ENCODE measurements at places on chromosomes 1 and 21.

- no peak for DNase-seq
These were observed 36.6 kb downstream of the NRIP1 start for GRCh38 chr21:15028186-15028585.

GRCh38 chr1:93614986-93615581 is 66.6 kb downstream of the BCAR3 start:
- DNase-seq = peak; percentile 38

DNA sequence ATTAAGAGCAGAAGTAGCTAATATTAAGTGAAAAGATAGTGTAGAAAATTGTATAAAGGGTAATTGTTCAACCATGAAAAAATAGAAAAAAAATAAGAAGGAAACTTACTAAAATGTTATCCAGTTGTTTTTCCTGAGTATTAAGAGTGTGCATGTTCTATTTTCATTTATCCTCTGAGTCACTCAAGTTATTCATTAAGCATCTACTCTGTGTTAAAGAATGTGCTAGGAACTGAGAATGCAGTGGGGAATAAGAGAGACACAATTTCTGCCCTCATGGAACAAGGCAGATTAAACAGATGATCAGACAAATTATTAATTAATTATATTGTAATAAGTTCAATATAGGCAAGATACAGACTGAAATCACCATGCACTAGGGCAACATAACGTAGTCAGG is 10.8 kb upstream of the PIGK start:
- no peak for DNase-seq

DNA sequence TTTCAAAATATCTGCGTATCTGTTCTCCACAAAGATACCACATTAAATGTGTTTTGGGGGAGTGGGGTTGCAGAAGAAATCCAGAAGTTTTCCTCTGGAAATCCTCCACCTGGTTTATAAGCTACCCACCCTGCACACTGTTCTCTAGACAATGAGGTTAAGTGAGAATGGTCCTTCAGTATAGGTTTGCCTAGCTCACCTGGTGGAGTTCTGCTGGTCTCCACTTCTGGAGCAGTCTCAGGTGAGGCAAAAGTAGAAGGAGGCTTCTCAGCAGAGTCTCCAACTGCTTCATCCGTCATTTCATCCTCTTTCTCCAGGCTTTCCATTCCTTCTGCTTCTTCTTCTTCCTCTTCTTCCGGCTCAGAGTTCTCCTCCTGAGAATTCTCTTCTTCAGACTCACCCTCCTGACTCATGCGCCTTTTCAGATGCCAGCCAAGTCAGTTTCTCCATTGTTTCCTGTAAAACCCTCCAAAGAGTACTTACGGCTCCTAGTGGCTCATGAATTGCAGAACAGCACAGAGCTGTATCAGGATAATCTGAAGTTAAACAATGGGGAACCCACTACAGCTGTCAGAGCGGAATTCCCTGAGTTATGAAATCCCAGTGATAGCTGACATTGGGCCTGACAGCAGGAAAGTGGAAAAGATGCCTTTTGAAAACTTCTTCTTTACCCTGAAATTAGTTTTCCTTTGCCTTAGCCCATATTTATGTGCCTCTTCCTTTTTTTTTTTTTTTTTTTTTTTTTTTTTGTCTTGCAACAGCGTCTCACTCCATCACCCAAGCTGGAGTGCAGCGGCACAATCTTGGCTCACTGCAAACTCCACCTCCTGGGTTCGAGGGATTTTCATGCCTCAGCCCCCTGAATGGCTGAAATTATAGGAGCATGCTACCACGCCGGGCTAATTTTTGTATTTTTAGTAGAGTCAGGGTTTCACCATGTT is 38.5 kb downstream of the MSTO1 start:
- no peak for DNase-seq

GRCh38 chr1:56646611-56647010 is 1.5 kb downstream of the PRKAA2 start:
- DNase-seq = no peak

DNA sequence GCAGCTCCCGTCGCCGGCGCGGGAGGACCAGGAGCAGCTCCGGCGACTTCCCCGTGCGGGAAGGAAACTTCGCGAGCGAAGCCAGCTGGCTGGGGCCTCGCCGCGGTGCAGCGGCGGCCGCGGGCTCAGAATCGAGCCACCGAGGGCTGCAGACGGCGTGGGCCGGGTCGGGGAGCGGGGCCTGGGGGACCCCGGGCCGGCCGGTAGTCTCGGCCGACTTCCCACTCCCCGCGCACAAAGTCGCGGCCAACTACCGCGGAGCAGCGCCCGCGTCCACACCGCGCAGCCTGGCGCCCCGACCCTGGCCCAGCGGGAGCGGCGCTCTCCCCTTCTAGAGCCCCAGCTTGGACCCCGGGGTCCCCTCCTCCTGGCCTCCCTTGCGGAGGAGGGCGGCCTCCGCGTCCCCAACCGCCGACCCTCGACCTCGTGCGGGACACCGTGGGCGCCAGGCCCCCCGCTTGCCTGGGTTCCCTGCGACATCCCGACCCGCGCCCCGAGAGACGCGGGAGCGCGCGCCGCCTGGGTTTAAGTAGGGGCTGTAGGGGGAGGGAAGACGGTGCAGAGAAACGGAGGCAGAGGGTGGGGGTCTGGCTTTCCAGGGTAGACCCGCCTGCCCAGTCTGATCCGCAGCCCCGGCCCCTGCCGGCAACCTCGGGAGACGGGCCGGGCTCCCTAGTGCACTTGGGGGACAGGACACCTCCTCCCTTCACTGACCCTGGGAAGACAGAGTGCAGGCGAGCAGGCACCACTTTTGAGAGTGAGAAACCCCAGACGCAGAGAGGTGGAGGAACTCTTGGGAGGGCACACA is 4.7 kb downstream of the PRDM16 start:
- no peak for DNase-seq

DNA sequence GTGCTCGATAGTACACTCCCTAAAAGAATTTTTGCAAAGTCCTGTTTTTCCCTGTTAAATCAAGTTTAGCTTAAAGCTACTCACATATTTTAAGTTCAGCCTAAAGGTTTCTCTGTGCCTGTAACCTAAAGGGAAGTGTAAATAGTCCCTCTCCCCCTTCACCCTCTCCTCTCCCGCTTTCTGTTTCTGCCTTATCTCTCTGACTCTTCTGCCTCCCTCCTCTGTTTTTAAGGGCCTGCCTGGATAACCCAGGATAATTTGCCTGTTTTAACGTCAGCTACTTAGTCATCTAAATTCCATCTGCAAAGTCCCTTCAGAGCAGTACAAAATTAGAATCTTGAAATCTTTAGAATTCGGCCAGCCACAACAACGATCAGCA is 92.6 kb downstream of the NID1 start:
- no peak for DNase-seq

- DNase-seq = no peak
These were observed 19.4 kb upstream of the RNF11 start for GRCh38 chr1:51216631-51217030.

GRCh38 chr1:98304888-98305287 is 356.6 kb upstream of the SNX7 start:
- no peak for DNase-seq

- DNase-seq = no peak
These were observed 49.9 kb downstream of the COL6A1 start for GRCh38 chr21:46031484-46031883.

GRCh38 chr1:115112496-115113375 is 23.4 kb upstream of the TSPAN2 start:
- DNase-seq = peak; percentile 30

GRCh38 chr1:84143796-84144565 is at the start of gene PRKACB:
Gene PRKACB, plus strand, starts transcription at chr1:84144271. Its CDS starts 91 bp downstream, at chr1:84144362.
- no peak for DNase-seq

DNA sequence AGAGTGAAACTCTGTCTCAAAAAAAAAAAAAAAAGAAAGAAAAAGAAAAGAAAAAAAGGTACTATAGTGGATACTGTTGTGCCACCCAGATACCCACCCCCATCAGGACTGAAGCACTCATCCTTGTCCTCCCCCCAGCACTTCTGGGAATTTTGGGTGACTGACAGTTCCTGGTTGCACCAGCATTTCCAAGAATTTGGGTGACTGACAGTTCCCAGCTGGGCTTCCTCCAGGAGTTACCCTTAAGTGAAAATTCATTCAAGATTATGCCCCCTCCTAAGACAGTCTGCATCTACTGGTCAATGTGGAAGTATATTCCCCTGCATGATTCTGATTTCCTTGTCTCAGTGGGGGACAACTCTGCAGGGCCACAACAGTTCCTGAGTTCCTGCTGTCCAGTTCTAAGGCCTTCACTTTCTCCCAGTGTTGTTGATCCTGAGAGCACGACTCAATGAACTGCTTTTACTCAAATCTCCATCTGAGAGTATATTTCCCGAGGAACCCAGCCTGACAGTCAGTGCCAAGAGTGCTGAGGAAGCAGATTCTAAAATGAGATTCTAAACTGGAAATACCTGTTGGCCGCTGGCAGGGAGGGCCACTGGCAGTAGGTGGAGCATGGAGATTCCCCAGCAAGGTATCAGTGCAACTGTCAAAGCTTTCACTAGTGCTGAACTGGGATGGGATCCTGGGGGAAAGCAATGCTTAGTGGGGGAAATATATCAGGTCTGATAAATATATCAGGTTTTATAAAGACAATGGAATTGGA is 18.5 kb downstream of the RIIAD1 start:
- DNase-seq = no peak

- DNase-seq = no peak
These were observed 925 bp downstream of the TNNI1 start for GRCh38 chr1:201420608-201421002.

- no peak for DNase-seq
These were observed 13.5 kb upstream of the TNFRSF1B start for GRCh38 chr1:12153181-12153785.

DNA sequence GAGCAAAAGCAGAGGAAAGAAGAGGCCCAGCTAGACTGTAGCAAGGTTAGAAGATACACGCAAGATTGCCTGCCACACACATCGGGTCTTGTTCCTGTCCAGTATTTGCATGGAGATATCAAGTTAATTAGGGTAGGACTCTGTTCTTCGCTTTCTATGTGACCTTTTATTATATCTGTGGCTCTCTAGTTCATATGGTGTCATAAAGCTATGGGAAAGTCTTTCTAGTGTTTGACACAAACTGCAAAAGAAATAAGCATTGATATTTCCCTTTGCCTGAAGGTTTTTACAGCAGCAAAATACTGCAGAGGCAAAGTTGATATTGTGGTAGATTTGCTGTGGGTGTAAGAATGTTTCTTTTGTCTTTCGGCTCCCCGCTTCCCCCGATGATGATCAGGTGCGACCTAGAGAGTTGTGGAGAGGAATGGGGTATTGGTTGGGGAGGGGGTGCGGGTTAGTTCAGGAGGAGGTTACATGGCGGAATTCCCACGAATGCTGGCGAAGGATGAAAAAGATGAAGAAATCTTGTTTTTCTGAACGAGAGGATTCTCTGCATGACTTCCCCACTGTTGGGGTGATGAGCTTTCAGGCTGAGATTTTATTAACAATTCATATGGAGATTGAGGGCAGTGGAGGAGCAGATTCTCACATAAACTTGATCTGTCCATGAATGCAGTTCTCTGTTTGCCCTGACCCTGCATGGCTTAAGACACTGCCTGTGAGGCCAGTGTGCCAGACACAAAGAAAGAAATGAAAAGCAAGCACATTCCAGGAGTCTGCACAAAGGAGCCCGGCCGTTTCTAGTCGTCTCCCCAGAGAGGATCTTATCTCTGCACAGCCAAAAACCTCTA is 550.2 kb downstream of the USP25 start:
- no peak for DNase-seq

DNA sequence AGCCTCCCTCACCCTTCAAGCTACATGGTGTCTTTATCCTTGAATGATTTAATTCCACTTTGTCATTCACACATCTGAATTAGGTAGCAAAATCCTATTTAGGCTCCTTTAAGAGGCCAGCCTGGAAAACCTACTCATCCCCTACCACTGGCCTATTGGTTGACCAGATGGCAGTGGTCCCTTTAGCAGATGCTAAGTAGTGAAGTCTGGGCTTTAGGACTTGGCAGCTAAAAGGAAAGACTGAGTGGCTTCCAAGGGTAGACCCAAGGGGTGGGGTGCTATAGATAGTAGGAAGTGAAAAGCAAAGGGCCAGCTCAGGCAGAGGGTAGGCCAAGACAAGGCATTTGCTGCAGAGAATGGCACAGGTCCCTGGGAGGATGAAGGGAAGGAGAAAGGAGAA is 46.6 kb downstream of the KCNJ6 start:
- DNase-seq = no peak

DNA sequence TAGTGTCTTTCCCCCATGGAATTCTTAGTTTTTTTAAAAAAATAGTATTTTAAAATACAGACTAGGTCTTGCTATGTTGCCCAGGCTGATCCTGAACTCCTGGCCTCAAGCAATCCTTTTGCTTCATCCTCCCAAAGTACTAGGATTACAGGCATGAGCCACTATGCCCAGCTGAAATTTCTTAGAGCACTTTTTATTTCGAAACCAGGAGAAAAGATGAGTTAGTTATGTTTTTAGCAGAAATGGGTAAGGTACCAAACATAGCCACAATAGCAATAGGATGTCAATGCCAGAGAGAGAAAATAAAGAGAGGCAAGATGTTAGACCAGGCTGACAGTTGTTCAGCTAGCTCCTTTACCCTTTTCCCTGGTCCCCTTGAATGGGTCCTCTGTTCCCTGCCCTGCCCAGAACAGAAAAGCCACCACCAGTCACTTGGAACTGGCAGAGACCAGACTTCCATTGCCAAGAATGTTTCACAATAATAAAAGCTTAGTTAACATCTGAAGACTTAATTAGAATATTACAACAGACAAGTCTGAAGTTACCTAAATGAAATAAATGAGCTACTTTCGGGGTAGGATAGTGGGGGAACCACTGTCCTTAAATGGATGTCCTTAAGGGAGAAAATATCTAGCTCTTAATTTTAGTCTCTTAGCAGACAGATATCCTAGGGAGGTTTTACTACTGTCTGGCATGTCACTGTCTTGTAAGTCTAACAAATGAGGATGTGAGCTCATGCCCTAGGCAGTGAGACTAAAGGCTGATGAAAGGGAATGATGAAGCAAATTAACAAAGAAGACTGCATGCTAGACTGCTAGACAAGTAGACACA is 54.3 kb downstream of the ABL2 start:
- DNase-seq = no peak

- DNase-seq = no peak
These were observed 93.9 kb upstream of the ZBTB18 start for GRCh38 chr1:243957141-243957540.

DNA sequence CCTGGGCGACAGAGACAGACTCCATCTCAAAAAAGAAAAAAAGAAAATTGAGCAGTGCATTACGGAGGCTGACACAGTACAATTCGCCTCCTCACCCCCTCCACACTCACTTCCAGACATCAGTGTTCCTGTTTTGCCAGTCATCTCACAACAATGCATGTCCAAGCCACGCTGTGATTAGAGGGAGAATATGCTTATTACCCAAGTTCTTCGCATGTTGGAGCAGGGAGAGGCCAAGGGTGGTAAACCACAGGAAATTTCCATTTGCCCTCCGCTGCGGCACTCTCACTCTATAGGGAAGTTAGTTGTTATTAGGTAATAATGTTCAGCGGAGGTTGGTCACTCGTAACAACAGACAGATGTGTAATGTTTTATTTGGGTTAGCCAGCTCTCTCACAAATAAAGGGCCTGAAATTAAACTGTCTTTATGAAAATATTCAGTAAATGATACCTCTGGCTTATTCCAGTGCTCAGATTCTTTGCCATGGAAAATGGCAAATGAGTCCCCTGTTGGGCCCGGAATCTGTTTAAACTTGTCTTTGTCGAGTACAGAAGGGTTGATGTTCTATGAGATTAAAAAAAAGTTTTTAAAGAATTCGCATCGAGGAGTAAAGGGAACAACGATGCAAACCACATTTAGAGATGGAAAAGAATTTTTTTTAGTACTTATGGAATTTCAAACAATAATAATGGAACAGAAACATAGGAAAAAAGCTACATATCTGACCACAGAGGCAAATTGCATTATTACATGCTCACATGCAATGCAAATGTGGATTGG is 33.1 kb downstream of the KCNJ15 start:
- no peak for DNase-seq

Data from activated T-cell treated with anti-CD3 and anti-CD28 coated beads for 24 hours (primary cell).